ENCODE measurements at places on chromosomes 13 and 19.

GRCh38 chr13:80906860-80907259, 565.9 kb upstream of the SPRY2 start:
- DNase-seq, result no peak

DNA sequence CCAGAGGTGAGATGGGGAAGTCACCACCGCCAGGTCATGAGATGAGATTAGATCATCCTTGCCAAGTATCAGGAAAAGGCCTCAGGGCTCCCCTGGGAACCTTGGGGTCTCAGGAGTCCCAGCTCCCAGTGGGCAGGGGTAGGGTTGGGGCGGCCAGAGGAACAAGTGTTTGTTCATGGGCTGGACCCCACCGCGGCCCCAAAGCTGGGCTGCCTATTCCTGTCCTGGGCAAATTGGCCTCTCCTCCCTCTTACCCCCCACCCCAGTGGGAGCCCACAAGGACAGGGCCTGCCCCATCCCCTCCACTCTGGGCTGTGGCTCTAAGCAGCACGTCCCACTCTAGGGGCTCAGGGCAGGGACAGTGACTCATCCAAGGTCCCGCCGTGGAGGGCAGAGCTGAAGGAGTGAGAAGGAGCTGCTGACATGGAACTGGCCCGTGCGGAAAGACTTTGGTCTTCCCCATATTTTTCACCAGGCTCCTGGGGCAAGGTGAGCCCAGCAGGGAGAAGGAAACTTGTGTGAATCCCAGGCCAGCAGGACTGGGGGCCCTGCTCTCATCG, 4.0 kb upstream of the HCN2 start:
- no peak for DNase-seq

DNA sequence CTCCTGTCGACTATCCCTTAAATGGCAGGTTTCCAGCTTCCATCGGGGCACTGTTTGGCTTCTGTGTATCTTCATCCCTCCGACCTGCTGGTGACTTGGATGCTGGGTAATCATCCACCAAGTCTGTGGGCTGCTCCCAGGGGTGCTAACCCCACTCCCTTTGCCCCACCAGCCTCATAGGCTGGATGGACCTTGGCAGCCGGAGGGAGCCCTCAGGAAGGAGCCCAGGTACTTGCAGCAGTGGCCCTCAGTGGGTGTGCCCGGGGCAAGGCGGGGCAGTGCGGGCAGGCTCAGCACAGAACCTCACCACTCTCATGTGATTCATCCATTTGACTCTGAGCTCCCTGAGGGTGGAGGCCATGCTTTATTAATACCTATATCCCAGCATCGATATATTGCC, 27.4 kb upstream of the TUBGCP3 start:
- no peak for DNase-seq

DNA sequence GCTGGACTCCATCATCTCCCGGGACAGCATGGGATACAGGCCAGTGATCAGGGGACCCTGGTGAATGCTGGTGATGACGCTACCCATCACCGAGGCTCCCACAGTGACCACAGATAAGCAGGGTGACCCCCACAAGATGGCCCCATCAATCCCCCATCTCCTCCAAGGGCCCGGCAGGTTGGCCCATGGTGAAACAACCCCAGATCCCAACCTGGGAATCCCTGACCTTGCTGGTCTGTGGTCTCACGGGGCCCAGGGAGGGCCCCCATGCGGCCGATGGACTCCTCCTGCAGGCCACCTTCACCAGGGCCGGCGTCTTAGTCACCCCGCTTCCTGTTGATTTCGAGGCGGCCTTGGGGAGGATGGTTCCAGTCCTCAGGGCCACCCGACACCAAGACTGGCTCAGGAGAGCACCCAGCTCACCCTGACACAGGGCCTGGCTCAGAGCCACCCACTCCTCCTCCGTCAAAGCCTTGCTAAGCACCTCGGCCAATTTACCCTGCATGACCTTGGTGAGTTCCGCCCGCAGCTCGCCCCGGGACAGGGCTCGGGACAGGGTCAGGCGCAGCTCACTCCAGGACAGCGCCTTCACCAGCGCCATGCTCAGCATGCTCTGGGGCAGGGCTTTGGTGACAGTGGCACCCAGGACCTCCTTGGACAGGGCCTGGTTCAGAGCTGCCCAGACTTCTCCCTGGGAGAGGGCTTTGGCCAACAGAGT, 10.0 kb downstream of the IQCN start:
- DNase-seq, result no peak

DNA sequence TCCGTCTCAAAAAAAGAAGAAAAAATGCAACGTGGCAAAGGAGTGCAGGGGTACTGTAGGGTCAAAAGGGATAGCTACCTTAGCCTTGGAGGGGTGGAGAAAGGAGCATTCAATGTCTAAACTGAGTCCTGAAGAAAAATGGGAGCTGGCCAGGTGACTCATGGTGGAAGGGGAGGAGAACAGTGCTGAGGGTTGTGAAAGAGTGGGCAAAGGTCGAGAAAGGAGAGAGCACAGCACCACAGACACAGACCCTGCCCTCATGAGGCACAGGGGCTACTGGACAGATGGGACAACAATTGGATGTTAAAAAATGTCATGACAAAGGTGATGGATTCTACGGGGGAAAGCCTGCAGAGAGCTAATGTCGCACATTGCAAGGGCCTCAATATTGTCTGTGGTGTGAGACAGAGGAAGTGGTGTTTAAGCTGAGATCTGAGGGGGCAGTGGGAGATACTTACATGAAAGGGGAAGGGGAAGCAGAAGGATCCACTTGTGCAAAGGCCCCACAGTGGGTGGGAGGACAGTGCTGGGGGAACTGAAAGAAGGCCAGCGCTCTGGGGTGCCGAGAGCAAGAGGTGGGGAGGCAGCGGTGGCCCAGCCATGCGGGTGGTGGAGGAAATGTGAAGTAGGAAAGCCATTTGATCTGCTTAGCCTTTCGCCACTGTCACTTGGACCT, 42.9 kb upstream of the URAD start:
- DNase-seq, result peak; percentile 14

DNA sequence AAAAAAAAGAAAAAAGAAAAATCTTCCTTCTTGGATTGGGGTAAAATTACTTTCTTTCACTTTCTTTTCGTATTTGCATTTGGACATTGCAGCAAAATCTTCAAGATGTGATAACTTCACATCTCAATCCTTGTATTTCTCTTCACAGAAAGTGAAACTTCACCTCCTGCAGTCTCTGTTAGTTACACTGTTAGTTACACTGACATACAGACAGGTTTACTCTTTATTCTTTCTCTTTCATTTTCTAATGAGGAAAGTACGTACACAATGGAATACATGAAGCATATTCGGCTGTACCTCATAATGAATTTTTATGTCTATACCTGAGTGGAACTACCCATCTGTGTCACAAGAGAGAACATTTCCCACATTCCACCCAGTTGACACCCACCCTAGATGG, 459.1 kb upstream of the GPC6 start:
- DNase-seq, result no peak

All from lower leg skin (tissue), 4 donors.